IMR-90 (cell line): ENCODE measurements at places on chromosomes 11 and 22. TPM values are rescaled to one million over a fixed set of nuclear protein-coding genes. Genes with fewer than 3 reads are reported as not detected.
A peak's percentile ranks its signal among the peaks of the same experiment; 100 is the strongest.

FDXACB1 gene
- total RNA-seq: 3.0 and 3.3 TPM in 2 replicates

DNA sequence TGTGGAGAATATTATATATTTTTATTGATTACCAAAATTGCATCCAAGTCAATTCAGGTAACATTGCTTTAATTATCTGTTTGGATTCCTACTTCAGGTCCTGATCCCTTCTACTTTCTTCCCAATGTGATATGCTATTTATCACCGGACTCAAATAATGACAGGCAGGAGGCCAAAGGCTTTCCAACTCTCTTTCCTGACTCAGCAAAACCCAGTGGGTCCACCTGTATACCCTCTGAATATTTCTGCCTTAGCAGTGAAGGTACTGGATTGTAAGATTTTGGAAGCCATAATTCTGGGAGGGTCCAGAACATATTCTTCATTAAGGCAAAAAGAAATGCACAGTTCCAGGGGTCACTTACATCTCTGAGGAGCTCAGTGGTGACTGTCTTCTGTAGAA, 260.2 kb upstream of the UBASH3B start:
- DNase-seq: no peak

OR4D5 gene
- total RNA-seq: not detected in 2 replicates

BDNF gene
- 152 and 174 TPM in 2 replicates for total RNA-seq

DNA sequence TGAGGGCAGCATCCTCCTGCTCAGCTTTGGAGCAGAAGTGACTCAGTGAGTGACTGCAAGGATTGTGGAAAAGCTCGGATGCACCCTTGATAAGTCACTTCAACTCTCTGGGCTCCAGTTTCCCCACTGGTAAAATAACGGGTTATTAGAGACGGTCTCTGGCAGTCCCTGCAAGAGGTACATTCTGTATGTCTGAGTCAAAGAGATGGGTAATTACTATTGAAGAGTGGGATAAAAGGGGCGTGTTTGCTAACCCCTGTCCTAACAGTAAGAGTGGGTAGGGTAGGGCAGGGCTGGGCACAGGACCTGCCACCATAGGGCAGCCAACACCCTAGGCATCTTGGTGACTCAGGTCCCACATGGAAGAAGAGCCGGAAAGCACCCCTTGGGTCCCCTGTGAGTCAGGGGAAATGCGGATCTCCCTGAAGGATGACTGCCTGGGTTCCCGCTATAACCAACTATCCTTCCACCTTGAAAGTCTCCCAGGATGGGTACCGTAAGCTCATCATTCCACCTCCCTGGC, 7.3 kb upstream of the AHNAK start:
- DNase-seq: peak; percentile 92

DNA sequence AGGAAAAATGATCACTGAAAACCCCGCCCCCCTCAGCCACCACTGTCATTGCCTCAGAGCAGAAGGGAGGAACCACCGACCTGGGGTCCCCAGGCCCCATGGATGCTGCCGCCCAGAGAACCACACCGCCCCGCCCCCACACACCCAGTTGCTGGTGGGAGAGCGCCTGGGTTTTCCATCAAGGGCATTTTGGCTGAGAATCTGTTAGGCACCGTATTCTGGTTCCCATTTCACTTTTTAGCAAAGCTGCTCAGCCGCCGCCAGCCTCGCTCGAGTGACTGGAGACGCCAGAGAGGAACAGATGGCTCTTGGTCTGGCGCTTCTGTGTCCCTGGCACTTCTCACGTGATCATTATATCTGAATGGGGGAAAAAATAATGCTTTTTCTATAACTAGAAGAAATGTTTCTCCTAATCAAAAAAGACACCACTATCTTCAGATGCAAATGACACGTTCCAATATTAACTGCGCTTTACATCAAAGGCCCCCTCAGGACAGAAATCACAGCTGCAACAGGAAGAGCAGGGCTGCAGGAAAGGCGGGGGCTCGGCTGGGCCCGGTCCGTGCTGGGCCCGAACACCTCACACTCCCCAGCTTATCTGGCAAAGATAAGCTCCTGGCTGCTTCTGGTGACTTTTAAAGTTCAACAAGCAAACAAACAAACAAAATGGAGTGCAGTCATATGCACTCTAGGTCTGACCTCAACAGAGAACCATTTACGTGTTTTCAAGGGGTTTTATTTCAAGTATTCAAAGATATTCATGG, 149.8 kb downstream of the MPPED1 start:
- no peak for DNase-seq

- DNase-seq: peak; percentile 79
These were observed 136.3 kb downstream of the PKNOX2 start for GRCh38 chr11:125300791-125301218.

DNA sequence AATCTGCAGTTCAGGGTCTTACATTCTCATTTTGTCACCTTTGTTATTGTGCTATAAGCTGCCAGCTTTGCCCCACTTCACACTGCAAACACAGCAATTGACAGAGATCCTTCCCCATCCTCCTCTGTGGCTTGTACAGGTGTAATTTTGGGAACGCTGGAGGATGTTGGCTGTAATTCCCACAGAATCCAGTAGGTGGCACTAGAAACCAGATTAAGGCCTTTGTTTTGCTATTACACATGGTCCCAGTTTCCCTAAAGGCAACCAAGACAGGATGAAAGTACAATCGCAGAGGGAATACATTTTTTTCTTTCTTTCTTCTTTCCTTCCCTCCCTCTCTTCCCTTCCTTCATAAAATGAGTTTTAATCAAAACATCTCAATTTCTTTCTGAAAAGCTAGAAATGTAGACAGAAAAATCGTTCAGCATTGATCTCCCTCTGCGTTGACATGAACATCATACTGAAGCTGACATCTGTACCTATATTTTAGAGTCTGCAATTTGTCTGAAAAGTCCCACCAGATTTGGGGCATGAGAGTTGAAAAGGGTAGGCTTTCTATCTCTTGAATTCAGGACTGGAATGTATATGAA, 21.3 kb upstream of the NELL1 start:
- peak; percentile 33 for DNase-seq

PNPLA3 gene
- 3.3 and 3.6 TPM in 2 replicates for total RNA-seq

TRPC6 gene
- total RNA-seq: 2.3 and 3.1 TPM in 2 replicates

DNA sequence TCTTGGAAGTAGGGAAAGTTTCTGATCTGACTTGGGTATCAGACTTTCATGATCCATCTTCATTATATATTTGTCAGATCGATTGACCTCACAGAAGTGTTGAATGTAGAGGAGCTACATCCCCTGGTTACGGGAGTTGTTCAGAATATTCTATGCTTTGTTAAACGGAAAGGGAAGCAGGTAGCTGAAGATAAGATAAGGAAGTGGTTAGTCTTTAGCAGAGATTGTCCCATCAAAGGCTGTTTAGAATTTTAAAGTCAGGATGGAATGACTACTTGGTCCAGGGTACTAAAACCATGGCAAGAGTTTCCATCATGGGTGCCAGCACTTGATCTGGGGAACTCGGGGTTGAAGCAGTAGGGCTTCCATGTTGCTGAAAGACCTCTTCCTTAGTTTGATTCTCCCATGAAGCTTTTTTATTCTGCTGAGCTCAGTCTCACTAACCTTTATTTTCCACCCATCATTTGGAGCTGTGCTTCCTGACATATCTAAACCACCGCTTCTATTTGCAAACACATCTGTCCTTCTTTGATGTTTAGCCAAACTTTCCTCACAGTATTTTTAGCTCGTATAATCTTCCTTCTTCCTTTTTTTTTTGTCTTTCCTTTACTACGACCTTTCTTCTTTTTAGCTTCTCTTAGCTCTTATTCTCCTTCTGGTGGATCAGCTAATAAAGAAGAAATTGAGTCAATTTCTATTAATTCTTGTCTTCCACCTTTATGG, 4.0 kb upstream of the C22orf31 start:
- DNase-seq: no peak

PARVG gene
- not detected in 2 replicates for total RNA-seq

DNA sequence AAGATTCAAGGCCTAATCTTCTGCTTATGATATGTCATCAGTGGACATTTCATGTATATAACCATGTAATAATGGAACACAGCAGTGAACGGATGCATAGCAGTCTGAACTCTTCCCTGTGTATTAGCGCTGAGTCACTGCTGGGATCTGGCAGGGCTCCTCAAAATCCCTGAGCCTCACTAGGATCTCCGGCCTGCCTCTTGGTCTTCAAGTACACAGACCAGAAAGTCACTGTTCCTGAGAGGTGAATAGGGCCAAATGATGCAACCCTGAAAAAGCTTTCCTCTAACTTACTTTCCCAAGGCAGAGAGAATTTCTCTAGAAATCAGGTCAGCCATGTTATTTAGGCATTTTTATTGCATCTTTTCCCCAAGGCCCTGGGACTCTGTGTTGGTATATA, 35.0 kb downstream of the POU2AF1 start:
- DNase-seq: peak; percentile 79

KRTAP5-8 gene
- total RNA-seq: not detected in 2 replicates

DNA sequence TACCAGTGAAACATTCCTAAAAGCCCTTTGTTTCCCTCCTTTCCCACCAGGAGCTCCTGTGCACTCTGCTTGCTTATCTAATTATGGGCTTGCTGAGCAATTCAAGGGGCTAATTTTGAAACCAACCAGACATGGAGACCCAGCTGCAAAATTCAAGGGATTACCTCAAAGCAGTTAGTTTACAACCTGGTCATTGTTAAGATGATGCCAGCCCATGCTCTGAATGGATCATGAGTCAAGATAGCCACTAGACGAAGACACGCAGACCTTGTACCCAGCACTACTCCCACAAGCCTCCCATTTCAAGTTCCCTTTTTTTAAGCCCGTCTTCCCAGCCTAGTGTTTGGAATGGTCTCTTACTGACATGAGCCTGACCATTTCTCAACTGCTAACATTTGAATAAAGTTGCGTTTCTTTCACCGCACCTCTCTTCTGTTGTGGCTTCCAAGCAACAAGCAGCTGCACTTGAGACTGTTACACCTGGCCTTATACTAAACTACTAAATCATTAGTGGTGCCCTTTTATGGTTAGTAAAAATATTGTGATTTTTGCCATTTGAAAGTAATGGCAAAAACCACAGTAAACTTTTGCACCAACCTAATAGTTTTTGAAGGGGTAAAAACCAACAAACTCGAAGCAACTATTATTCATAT, 315.3 kb upstream of the LUZP2 start:
- DNase-seq: no peak

GRCh38 chr11:91495837-91496236, 728.8 kb upstream of the FAT3 start:
- DNase-seq: no peak

- no peak for DNase-seq
These were observed 3.7 kb downstream of the APOL2 start for GRCh38 chr22:36235585-36235984.
